ENCODE measurements at places on chromosomes 1 and 21.

DNA sequence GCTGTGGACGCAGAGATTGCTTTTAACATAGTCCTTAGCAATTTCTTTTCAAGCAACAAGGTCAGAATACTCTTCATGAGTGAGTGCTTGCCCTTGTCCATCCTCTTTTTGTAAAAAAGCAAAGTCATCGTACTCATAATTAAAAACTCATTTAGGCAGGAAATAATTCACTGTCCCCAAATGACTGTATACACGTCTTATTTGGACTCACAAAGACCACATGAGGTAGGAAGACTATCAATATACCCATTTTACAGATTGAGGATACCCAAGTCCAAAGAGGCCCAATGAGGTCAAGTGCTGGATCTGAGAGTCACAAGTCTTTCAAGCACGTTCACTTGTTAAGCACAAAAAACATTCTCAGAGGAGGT is 13.2 kb downstream of the ITPKB start:
- DNase-seq: no peak

DNA sequence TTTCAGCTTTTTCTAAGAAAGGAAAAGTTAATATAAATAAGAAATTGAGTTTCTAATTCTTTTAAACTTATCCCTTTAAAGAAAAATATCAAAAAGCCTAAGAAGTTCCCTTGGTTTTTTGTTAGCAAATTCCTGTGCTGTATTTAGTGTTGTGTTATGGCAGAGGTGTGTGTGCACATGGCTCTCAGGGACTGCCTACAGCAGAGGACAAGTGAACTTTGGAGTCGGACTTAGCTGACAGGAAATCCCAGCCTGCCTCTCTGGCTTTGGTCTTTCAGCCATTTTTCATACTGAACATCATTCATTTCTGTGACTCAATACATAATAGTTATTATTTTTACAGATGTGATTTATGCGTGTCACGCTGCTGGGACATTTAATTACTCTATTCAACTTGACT is 149.6 kb downstream of the FMN2 start:
- DNase-seq: no peak

DNA sequence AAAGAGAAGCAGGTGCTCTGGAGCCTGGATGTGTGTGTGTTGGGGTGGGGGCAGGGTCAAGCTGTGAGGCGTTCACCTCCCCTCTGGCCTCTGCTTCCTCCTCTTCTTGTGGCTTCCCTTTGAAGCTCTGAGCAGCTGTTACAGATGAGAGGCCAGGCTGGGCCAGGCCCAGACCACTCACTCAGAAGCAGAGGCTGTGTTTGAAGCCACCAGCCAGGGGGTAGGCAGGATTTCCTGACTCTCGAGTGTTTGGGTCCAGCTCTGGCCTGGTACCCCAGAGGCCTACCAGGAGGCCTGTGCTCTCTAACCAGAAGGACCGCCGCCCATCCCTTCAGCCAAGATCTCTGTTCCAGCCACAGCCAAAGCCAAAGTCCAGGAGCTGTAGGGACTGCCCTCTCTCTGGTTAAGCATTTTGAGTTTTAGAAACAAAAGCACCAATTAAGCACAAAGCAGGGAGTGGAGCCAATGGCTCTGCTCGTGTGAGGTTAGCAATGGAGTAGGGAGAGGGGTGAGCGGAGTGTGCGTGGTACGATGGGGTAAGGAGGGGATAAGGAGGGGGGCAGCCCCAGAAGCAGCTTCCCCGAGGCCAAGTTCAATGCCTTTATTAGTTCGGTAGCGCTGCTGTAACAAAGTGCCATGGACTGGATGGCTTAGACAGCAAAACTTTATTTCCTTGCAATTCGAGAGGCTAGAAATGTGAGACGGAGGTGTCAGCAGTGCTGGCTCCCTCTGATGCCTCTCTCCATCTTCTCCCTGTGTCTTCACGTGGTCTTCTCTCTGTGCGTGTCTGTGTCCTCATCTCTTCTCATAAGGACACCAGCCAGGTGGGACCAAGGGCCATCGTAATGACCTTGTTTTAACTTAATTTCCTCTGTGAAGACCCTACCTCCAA is 20.5 kb downstream of the RCSD1 start:
- DNase-seq: no peak

DNA sequence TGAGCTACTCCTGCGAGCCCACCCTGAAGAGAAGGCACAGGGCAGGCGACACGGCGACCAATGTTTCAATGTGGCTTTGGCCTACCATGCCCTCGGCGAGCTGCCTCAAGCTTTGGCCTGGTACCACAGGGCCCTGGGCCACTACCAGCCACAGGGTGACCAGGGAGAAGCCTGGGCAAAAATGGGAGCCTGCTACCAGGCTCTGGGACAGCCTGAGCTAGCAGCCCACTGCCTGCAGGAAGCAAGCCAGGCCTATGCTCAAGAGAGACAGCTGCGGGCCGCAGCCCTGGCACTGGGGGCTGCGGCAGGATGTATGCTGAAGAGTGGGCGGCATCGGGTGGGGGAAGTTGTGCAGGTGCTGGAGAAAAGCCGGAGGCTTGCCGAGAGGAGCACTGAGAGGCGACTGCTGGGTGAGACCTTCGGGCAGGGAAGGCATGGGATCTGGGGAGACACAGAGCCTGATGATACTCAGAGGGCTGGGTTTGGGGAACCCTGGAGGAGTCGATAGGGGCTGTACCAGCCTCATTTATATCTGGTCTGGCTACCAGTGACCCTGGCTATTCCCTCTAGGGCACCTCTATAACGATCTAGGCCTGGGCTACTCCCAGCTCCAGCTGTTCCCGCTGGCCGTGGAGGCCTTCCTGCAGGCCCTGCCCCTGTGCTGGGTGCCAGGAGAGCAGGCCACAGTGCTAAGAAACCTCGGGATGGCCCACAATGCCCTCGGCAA is 2.3 kb downstream of the TTC24 start:
- no peak for DNase-seq

DNA sequence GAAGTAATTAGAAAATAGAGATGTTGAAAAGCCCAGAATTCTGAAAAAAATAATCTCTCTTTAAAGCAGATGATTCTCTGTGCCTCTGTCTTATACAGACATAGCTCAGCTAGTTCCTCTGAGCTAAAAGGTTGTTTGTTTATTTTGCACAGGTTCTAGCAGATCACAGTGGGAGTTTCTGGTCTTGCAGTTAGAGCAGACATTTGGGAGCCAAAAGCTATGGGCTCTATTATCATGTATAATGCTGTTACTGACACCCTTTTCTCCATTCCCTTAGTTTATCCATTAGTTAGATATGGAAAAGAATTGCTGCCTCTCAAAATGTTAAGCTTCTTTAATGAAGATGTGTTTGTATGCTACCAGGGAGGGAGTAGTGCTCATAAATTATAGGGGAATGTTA is 20.5 kb upstream of the CD55 start:
- DNase-seq: no peak

DNA sequence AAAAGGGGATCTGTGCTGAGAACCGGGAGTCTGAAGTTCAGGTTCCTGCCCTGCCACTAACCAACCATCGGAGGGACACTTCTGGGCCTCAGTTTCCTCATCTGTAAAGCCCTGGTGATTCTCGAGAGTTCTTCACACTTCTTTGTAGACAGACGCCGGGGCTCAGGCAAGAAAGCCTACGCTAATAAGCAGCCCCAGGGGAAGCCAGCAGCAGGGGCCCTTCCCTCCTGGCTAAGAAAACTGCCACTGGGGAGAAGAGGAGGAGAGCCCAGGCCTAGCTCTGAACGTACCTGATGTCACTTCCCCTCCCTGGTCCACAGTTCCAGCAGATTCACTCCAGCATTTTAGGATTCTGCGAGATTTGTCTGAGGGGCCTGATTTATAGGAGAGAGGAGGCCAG is 76.0 kb downstream of the CAMK2N1 start:
- DNase-seq: no peak

Data from stimulated activated CD4-positive, alpha-beta T cell treated with anti-CD3 and anti-CD28 coated beads, Interleukin-1b, Interleukin-23, amount 100 ng/mL, for 4 hours (primary cell).